ENCODE measurements at places on chromosomes 4 and X.

DNA sequence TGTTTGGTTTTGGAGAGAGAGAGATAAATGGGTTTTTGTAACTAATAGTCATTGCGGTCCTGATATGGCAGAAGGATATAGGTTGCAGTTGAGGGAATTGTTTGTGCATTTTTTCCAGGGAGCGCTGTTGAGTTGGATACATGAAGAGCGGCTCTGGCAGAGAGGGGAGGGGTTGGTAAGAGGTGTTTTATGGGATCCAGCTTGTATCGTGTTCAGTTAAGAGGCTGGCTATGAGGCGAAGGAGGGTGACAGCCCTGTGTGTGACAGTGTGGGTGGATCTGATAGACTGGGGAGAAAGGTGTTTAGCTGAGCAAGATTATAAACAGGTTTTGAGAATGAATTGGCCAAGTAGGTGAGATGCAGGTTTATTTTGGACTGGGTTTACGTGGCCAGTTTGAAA lies 1.5 kb downstream of the SPANXN4 start:
- DNase-seq = no peak

DNA sequence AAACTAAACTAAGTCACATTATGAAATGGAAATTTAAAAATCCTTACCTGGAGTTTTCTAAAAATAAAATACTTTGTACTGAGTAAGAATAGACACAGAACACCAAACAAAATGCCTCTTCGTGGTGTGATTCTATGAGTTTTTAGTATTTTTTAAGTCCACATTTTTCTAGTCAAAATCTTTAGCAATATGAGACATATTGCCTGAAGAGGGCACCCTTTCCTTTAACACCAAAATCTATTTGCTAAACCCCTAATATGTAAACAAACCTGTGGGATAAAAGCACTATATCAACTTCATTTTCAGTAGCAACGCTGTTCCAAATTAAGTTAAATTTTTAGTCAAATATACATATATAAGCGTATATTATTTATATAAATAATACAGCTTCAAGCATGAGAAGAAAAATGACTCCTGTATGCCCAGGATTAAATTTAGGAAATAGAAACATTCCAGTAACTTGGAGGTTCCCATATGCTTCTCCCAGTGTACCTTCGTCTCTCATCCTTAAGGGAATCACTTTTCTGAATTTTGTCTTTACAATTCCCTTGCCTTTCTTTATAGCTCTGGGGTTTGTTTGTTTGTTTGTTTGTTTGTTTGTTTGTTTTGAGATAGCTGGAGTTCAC lies 23.0 kb upstream of the PGM2 start:
- DNase-seq = no peak

- DNase-seq = no peak
Measured at GRCh38 chr4:145283909-145284308, 103.5 kb upstream of the OTUD4 start.

- DNase-seq = no peak
Measured at GRCh38 chr4:74772783-74773182, 21.5 kb downstream of the BTC start.

- no peak for DNase-seq
Measured at GRCh38 chrX:119880076-119880475, 8.4 kb downstream of the NDUFA1 start.

DNA sequence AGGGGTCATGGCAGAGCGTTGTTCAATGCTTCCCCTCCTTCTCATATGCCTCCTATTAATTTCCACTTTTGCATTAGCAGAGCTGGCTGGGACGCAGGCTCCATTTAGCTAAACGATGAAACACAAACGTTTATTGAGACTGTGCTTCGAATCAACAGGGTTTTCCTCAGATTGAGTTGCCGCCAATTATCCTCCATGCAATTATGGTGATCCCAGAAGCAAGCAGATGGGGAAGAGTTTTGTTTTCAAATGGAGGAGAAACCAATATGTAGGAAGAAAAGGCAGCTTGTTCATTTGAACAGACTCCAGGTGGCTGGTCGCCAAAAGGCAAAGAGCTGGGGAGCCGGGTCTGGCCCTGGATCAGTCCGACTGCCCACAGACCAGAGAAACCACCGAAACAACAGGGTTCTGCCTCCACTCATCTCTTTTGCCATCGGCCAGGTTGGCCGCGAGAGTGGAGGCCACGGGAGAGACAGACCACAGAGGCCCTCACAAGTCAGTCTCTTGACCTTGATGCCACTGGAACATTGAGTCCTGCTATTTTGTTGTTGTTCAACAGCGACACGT lies 184.8 kb downstream of the GBA3 start:
- no peak for DNase-seq

GRCh38 chr4:12118651-12119213 lies 690.0 kb upstream of the HS3ST1 start:
- no peak for DNase-seq

DNA sequence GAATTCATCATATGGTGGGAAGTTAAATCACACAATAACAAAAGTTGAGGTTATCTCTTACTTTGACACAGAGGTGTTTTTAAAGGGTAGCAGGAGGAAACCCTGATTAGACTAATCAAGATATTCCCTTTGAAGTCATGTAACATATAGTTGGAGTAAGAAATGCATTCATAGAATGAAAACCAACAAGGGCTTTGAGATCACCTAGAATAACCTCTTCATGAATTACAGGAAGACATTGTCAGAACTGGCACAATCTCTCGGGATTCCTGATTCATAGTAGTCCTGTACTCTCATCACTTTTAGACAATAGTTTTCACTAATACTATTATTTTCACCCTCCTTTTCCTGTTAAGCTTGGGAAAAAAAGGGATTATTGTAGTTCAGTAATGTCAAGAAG lies 170.2 kb downstream of the PPP3CA start:
- DNase-seq = no peak

DNA sequence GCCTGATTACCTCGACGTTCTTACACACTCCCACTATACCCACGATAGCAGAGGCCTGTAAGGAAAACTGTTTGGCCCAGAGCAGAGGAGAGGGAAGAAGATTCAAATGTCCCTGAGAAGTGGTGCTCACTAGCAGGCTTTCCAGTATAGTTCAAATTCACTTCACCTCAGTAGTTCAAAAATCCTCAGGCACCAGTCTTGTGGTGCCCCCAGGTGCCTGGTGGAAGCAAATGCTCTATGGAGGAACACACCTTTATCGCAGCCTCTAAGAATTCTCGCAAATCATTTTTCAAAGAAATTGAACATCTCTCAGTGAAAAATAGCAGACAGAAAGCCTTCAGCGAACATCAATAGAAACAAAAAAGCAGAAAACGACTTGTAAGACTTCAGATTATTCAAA lies 12.2 kb upstream of the MTMR1 start:
- DNase-seq = no peak

- DNase-seq = no peak
Measured at GRCh38 chr4:176745902-176746301, 46.8 kb downstream of the VEGFC start.

- no peak for DNase-seq
Measured at GRCh38 chr4:155207534-155208257, 740 bp upstream of the NPY2R start.

- DNase-seq = no peak
Measured at GRCh38 chrX:45632506-45632905, 431.8 kb upstream of the DIPK2B start.

- no peak for DNase-seq
Measured at GRCh38 chr4:177051473-177052060, 258.1 kb upstream of the NEIL3 start.

- DNase-seq = no peak
Measured at GRCh38 chr4:165656829-165657490, 216.1 kb upstream of the TLL1 start.

DNA sequence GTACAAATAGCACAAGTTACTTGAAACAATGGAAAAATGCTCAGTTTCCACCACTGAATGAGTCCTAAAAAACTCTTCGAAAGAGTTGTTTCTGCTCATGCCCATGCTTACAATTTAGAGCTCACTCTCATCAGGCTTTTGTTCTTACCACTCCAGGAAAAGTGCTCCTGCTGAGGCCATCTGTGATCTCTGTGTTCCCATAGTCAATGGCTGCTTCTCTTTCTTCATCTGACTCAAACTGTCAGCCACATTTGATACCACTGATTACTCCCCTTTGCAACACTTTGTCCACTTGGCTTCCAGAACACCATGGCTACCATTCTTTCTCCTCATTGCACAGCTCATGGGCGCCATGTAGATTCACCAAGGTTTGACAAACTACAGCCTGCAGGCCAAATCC lies 80.0 kb upstream of the SLC34A2 start:
- no peak for DNase-seq

DNA sequence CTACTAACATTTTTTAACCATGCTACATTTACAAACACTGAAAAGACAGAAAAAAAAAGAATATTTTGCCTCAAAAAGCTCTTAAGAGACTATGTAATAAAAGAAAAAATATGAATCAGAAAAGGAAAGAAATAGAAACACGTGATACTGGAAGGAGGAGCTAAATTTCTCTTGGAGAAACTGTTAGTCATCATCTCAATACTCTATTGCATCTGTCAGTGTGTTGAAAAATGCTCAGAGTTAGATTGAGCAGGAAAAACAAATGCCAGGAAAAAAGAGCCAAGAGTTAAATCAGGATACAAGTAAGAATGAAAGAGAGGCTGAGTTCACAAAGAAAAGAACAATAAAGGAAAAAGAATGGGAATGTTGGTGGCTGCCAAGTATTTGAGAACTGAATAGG lies 2.6 kb downstream of the RAB28 start:
- no peak for DNase-seq

GRCh38 chr4:122293374-122294365 lies 85.1 kb upstream of the ADAD1 start:
- DNase-seq = no peak

- no peak for DNase-seq
Measured at GRCh38 chr4:3475041-3475712, 12.1 kb downstream of the DOK7 start.

DNA sequence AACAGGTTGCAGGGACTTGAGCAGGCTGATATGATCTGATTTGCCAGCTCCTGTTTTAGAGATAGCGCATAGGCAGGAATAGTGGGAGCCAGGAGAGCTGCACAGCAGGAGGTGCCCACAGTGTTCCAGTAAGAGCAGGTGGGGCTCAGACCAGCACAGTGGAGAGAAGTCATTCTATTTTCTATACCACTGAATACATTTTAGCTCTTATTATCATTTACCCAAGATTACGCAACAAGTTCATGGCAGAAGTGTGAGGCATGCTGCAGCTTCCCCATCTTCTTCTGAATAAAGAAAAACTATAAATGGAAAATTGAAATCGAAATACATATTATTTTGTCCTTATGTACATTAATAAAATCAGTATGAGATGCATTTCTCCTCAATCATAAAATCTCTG lies 114.7 kb upstream of the EDNRA start:
- DNase-seq = no peak

GRCh38 chrX:41932885-41933284 lies 9.5 kb upstream of the CASK start:
- DNase-seq = no peak

DNA sequence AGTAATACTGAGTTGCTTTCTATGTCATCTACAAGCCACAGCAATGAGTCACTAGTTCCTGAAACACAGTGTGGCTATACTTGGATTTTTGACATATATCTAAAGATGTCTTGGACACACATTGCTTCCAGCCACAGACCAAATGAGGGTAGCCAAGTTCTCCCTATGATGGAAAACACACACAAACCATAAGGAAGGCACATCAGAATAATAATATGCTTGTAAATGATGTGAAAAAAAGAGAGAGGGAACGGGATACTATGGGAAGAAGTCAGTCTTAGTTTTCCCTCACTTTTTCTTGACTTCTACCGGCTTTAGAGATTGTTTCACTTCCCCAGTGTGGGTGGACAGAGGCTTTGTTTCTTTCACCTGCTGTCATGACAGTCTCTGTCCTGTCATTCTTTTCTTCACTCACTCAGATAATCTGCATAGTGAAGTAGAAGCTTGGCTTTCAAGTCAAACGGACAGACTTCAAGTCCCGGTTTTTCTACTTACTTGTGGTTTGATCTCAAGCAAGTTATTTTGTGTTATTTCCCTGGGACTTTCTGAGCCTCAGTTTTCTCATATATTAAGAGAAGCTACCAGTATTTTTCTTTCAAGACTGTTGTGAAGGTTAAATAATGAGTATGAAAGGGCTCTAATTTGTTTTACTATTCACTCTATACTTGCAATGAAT lies 34.7 kb downstream of the P2RY10 start:
- no peak for DNase-seq

GRCh38 chr4:76696109-76696508 lies 201.8 kb downstream of the SOWAHB start:
- DNase-seq = no peak
